ENCODE measurements at places on chromosomes 6 and 20.

- no peak for DNase-seq
Measured at GRCh38 chr6:26550250-26550993, 12.3 kb downstream of the HMGN4 start.

DNA sequence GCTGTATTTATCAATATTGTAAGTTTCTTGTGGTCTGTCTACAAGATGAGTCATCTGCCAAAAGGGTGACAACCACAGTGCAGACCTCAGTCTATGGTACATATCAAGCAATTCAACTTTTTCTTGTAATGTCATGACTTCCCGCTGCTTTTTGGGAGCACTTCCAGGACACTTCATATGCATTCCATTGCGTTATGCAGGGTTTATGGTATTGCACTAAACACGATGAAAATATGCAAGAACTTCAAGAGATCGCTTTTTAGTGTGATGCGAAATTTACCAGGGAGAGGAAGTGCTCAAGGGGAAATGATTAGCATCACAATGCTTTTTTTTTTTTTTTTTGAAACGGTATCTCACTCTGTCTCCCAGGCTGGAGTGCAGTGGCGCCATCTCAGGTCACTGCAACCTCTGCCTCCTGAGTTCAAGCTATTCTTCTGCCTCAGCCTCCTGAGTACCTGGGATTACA, 166.5 kb downstream of the TFAP2A start:
- DNase-seq: no peak

- DNase-seq: no peak
Measured at GRCh38 chr6:33171880-33172687, 20.2 kb downstream of the COL11A2 start.

GRCh38 chr6:9458424-9458823, 956.5 kb downstream of the TFAP2A start:
- DNase-seq: no peak

Measured in esophagus squamous epithelium (tissue), 5 donors.